ENCODE measurements at places on chromosomes 4 and X.

DNA sequence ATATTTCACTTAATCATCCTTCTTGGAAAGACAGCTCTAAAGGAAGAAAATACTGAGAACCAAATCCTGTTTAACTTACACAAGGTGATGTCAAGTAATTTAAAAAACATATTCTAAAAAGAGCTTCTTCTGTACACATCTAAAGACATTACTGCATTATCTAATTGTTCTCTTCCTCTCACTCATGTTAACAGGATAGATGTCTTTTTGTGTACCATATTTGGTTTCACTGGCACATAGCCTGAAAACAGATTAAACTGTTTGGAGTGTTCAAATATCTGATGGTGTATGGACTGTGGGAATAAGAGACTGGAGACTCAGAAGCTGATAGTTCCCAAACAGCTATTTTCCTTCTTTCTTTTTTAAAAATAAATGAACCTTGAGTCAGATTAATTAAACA, 213.3 kb upstream of the MAB21L2 start:
- DNase-seq = no peak

- DNase-seq = no peak
Observed at GRCh38 chr4:13484749-13485221, 645 bp upstream of the RAB28 start.

GRCh38 chrX:27598312-27598711, 8.2 kb downstream of the DCAF8L2 start:
- DNase-seq = no peak

DNA sequence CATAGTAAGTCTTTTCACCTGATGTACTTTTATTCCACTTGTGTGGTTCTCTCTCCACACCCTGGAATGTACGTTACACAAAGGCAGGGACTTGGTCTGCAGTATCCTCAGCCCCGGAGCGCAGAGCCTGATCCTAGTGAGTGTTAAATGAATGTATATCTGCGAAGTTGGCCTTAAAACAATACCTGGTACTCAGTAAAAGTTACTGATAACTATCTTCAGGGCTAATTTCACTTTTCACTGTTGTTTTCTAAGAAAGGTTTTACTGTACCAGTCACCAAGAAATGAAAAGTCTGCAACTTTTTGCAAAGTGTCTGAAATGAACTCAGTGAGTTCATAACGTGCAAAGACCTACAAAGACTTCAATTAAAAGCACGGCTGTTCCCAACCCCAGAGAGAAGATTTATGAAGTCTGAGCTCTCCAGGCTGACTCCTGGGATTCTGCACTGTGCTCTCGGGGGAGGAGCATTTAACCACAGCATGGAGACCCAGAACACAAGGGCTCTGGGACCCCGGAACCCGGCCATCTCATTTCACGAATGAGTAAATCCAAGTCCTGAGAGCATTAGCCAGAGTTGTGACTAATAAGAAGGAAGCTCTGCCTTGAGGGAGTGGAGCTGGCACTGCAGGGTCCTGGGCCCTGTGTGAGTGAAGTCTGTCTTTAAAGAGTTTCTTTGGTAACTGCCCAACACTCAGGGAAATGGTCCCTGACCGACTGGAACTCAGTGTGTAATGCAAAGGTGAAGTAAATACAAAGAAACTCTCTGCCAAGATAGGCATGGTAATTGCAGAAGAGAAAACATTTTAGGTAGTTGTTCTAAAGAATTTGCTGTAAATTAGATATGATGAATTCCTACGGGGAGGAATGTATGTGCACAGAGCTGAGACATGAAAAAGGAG, 165.8 kb downstream of the NSUN7 start:
- DNase-seq = no peak

DNA sequence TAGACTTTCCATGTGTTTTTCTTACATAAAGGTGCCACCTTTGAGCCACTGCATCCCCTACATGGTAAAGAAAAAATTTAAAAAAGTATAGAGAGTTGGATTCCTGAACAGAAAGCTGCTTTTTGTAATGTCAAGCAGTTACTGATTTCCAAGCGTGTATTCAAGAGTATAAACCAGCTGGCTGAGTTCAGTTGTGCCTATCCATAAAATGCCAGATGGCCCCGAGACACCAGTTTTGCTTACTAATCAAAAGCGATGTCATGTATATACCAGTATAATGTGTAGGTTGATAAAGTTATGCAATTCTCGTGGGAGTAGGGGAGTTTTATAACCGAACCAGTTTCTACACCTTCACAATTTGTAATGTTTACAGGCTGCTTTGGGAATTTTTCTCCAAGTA, 26.2 kb upstream of the PNPLA4 start:
- DNase-seq = no peak

DNA sequence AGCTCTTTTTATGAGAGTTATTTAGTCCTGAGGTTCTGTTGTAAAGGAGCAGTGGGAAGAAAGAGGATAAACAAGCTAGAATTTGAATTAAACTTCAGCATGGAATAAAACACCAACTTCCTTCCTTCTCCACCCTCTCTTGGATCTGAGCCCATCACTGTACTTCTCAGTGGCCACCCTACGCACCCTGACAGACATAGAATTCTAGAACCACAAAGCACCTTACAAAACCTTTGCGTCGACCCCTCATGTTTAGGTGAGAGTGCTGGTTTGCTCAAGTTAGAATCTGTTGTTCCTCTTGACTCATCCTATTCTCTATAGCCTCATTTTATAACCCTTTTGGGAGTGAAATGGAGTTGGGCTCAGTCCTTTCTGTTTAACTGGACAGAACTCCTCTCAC, 84.6 kb upstream of the RPL34 start:
- no peak for DNase-seq

GRCh38 chrX:29535212-29536162, 679.9 kb upstream of the MAGEB2 start:
- DNase-seq = no peak

DNA sequence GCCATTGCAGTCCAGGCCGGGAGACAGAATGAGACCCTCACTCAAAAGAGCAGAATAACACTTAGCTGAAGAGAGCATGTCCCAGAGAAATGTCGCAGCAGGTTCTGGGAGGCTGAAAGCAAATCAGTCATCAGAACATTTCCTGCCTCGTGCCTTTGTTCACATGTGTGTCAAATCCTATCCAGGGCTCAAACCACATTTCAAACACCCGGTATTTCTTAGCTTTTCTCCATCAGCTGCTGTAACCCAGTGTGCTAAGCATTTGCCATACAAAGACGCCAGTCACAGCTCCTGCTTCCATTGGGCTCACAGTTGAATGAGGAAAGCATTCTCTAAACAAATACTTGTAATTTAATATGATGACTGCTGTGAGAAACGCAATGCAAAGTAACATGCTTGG, 6.0 kb downstream of the PALLD start:
- DNase-seq = no peak

- no peak for DNase-seq
Observed at GRCh38 chr4:4693258-4693657, 151.4 kb upstream of the STX18 start.

DNA sequence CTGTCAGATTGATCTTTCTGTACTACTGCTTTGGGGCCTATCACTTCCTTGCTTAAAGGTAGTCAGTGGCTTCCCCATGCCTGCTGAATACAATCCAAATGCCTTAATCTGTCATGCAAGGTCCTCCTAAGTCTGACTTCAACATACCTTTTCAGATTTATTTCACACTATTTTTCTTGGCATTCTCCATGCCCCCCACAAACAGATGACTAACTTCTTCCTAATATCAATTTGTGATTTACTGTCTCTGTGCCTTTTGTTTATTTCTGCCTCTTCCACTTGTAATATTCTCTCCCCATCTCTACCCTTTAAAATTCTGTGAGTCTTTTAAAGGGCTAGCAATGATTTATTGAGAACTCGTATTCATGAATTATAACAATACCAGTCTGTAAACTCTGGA, 41.8 kb downstream of the OCRL start:
- DNase-seq = no peak

DNA sequence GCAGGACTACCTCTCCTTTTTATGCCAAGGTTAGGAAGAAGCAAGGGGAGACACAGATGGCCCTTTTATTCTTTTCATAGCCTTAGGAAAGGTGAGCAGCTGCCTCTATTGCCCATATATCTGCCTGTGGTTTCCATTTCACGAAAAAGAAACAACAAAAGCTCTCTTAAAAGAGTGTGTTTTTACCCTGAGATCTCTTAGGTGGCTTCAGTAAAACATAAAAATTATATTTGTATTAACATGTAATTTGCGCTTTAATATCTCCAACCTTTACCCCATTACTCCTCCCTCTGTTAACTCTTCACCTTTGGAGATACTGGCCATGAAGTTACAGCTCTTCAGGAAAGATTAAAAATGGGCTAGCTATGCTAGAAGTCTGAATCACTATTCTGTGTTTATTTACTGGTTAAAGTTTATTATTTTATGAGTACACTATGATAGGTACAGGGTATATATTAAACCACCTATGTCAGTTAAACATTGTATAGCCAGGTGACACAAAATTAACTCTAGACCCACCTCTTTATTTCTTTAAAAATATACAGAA, 15.0 kb upstream of the SULT1B1 start:
- no peak for DNase-seq

DNA sequence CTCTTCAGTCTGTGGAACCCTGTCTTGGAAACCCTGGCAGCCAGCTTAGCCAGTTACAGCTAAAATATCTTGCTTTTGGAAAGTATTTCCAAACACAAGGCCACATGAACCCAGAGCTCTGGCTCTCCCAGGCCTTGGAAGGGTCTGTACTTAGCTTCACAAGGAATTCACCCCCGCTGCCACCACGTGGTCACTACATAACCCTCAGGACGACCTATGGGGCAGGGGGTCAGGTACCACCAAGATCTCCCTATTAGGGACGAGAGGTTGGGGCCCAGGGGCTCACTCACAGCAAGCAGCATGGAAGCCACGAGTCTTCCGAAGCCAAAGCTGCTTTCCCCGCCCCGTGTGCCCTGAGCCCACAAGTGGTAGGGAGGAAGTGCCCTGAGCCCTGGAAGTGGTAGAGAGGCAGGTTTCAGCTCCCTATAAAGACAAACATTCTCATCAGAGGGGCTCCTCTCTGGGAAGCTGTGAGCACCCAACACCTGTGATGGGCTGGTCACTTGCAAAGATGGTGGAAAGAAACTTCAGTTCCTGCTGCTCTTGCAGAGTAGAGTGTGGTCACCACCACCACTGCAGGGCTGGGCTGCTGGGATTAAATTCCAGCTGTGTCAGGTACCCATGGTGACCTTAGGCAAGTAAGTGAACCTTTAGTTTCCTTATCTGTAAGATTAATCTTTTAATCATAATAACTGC, 4.7 kb upstream of the JAKMIP1 start:
- DNase-seq = no peak

DNA sequence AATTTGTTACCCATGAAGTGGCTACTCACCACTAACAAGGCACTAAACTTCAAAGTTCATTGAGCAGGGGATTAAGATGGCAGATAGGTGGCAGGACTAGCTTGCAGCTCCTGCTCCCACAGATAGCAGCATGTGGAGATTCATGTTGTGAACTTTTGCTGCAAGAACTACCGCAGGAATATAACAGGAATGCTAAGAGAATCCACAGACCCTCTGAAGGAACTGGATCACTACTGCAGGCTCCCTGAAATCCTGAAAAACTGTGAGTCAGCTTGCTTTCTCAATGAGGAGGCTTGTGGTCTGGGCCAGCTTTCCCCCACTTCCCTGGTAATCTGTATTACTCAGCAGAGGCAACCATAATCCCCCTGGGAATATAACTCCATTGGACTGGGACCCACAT, 118.5 kb upstream of the VCX2 start:
- DNase-seq = no peak

GRCh38 chr4:71241501-71242288, 97.1 kb upstream of the SLC4A4 start:
- no peak for DNase-seq

DNA sequence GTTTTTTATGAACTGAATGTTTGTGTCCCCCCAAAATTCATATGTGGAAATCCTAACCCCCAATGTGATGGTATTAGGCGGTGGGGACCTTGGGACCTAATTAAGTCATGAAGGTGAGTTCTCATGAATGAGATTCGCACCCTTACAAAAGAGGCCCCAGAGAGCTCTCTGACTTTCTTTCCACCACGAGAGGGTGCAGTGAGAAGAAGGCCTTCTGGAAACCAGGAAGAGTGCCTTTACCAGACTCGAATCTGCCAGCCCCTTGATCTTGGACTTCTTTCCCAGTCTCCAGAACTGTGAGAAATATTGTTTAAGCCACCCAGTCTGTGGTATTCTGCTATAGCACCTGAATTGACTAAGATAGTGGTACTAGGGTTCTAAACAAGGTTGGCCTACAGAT, 40.8 kb downstream of the STK26 start:
- no peak for DNase-seq

DNA sequence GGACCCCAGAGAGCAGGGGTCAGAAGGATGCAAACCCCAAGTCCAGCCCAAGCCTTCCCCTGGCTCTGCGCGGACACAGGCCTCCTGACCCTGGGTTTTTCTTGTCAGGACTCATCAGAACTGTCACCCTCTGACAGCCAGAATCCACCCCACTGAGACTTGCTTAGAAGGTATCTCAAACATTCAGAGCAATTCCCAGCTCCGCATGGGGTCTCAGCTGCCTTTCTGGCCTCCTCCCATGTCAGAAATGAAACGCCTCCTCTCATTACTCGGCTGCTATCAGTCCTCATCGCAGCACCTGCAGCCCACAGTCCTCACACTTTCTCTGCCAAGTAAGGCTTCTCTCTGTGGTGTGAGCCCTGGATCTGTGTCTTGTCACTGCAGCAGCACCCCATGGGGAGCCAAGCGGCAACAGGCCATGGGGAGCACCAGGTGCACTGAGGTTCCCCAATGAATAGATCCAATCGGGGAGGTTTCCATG, 97.8 kb downstream of the WFS1 start:
- DNase-seq = no peak

DNA sequence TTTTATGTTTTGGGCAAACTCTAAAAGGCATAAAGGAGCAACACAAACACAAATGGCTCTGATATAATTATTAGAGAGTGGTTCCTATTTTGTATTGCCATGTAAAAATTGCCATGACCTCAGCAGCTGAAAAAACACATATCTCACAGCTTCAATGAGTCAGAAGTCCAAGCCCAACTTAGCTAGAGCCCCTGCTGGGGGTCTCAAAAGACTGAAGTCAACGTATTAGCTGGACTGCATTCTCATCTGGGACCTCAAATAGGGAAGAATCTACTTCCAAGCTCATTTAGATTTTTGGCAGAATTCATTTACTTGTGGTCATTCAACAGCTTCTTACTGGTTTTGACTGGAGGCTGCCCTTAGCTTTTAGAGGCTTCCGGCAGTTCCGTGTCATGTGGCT, 47.4 kb downstream of the FREM3 start:
- no peak for DNase-seq

DNA sequence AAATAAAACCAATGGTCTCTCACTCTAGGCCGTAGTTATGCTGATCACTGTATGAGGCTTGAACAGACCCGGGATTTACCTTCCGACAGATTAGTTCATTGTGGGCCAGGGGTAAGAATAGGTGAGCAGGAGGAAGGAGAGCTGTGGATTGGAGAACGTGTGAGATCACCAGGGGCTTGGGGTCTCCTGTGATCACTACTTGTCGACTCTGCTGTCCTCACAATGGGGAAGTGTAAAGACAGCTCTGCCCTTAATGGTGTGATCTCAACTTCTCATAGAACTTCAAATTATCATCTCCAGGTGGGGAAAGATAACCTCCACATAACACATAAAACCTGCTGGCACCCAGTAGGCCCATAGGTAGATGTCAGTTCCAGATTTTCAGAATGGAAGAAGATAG, 56.2 kb upstream of the RPS6KA3 start:
- DNase-seq = no peak

GRCh38 chr4:119638359-119638758, 9.8 kb upstream of the PDE5A start:
- no peak for DNase-seq
